ENCODE measurements at places on chromosomes 6 and 20.
A peak's percentile ranks its signal among the peaks of the same experiment; 100 is the strongest.

DNA sequence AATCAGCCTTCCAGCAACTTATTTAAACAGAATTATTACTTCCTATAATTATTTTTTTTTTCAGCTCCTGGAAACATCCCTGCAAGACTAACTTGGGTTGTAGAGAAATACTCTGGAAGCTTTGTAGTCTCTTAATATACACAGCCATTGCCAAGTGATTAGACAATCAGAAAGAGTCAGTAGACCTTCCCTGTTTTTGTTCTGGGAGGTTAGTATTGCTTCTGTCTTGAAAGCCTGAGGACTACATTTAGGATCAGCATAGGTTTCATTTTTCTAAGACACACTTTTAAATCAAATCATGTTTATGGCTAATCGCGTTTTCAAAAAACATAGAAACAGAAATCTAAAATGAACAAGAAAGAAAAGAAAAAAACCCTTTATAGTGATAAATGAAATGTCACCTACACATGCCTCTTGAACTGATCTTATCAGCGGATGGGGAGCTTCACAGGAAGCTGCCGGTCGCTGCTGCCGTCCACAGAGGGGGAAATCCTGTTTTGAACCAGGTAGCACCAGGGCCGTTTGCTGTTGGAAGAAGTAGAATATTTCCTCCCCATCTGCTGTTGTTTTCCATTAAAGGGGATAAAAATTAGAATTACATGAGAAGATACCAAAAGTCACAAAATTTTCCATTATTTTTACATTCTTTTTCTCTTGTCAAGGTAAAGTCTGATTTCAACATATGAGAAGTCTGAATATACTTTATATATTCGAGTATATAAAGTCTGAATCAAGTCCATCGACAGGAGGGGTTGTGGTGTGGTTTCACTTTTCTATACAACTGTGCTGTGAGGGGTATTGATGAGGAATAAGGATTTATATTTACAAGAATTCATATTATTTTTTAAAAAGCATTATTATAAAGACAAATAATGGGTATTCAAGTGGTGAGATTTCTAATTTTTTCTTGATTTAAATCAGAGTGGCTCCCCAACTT is 94.6 kb downstream of the ARMC2 start:
- peak; percentile 37 for DNase-seq

GRCh38 chr6:163165922-163166321 is 248.6 kb upstream of the QKI start:
- DNase-seq, result no peak

DNA sequence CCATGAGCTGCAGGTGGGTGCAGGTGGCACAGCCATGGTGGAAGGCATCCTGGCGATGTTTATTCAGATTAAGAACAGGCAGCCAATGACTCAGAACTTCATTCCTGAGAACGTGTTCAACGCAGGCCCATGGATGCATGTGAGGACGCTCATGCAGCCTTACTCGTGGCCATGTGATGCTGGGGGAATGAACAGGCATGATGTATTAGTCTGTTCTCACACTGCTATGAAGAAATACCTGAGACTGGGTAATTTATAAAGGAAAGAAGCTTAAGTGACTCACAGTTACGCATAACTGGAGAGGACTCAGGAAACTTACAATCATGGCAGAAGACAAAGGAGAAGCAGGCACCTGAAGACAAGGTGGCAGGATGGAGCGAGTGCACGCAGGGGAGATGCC is 146.6 kb downstream of the RNASET2 start:
- no peak for DNase-seq

- DNase-seq, result no peak
Measured at GRCh38 chr6:63467247-63467954, 104.9 kb upstream of the LOC128125822 start.

GRCh38 chr6:35719830-35720733 is 16.8 kb upstream of the ARMC12 start:
- no peak for DNase-seq
